ENCODE measurements at places on chromosomes 6 and 20.

- DNase-seq, result no peak
Observed at GRCh38 chr20:36875702-36876472, at the start of gene TLDC2. Gene TLDC2, plus strand, starts transcription at chr20:36876138. Its CDS starts 37 bp downstream, at chr20:36876175.

DNA sequence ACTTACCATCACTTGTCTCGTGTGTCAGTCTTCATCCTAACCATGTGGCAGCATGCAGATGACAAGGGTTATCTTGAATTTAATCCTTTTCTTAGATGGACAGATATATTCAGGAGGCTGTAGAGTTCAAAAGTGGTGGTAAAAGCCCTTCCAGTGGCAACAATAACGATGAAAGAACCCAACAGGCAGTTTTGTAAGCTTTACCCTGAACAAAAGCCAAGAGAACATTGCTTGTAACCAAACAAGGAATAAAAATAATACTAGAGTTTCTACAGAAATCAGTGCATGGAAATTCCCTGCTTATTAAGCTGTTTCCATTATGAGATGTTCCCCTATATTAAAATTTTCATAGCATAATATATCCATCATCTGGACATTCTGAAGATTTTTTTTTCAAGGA lies 69.7 kb downstream of the PDE7B start:
- no peak for DNase-seq

DNA sequence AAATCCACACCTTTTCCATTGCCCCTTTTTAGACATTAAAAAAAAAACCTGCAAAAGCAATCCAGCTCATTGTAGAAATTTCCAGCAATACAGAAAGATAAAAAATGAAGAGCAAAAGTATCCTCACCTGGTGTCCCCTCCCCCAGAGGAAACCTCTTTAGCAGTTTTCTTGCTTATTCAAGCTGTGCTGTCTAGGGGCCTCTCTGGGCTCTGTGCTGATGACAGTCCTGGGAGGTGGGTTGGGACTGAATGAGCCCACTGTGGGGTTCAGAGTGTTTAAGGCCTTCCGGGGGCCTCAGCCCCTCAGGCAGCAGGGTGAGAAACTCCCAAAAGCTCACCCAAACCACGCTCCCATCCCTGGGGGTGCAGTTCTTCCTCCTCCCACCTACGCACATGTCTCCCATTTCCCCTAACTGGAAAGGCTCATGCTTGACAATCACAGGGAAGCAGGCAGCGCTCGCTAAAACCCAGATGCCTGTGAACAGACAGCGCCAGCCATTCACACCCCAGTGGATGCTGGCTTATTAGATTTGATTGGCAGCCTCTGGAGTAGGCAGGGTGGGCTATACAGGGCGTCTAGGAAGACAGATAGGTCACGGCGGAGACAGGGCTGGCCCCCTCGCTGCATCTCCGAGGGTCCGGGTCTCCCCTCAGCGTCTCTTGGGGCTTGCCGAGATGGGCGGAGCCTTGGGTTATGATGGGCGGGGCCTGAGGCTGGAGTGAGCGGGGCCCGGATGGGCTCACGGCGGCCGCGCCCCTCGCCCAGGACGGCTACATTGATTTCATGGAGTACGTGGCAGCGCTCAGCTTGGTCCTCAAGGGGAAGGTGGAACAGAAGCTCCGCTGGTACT lies 4.6 kb downstream of the GUCA1A start:
- no peak for DNase-seq

GRCh38 chr6:166949528-166950442 lies 6.6 kb downstream of the RNASET2 start:
- DNase-seq, result no peak

DNA sequence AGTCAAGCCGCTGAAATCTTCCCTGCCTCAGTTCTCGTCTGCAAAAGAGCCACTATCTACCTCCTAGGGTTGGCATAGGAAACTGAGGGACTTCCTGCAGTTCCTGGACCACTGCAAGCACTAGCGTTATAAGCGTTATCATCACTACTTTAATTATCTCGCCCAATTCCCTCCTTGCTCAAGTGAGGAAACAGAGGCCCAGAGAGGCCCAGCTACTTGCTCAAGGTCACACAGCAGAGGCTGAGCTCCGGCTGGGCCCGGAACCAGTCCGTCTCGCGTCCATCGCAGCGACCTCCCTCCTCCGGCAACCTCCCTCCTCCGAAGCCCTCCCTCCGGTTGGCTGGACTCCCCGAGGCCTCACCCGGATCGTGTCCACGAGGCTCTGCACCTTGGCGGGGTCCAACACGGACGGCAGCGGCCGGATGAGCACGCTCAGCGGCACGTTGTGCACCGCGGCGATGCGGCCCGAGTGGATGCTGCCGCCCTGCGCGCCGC lies 338 bp downstream of the SRXN1 start:
- no peak for DNase-seq

GRCh38 chr6:150689900-150690590 lies 90.4 kb downstream of the PLEKHG1 start:
- DNase-seq, result no peak

GRCh38 chr20:25859649-25860530 lies 163.2 kb upstream of the ZNF337 start:
- no peak for DNase-seq

DNA sequence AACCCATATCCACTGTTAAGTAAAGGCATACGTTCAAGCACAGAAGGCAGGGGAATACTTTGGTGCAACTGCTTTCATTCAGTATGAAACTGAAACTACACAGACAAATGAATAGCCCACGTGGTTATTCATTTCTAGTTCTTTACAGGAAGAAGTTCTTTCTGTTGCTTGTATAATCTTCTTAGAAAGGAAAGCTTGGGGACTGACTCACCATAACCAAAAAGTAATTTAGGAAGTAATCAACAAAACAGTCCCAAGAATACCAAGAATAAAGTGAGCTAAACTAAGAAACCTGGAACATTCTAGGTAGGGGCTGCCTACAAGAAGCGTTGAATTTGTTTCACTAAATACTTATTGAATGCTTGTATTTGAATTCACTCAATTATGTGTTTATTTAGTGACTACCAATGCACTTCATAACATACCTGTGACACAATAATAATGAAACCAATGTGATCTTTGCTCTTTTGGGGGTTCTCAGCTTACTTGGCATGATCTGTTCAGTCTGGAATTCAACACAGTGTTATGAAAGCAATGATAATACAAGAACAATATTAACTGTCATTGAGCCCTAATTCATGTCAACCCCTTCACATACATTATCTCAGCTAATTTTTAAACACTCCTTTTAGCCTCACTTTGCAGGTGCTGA lies 25.1 kb upstream of the KIAA0408 start:
- no peak for DNase-seq

DNA sequence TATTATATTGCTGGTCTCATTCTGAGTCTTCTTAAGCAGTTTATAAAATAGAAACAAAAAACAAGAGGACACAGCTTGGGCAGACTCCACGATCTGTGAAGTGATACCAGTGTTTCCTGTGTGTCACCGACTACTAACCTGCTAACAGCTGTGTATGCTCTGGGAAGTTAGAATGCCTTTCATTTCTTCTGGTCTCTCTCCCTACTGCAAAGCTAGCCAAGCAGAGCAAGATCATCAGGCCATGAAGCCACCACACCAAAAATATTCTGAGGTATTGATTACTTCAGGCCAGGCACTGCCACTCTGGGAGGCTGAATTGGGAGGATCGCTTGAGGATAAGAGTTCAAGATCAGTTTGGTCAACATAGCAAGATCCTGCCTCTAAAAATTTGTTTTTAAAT lies 46.9 kb upstream of the SMIM29 start:
- DNase-seq, result no peak

- no peak for DNase-seq
Observed at GRCh38 chr6:84061613-84062398, 28.2 kb downstream of the MRAP2 start.

DNA sequence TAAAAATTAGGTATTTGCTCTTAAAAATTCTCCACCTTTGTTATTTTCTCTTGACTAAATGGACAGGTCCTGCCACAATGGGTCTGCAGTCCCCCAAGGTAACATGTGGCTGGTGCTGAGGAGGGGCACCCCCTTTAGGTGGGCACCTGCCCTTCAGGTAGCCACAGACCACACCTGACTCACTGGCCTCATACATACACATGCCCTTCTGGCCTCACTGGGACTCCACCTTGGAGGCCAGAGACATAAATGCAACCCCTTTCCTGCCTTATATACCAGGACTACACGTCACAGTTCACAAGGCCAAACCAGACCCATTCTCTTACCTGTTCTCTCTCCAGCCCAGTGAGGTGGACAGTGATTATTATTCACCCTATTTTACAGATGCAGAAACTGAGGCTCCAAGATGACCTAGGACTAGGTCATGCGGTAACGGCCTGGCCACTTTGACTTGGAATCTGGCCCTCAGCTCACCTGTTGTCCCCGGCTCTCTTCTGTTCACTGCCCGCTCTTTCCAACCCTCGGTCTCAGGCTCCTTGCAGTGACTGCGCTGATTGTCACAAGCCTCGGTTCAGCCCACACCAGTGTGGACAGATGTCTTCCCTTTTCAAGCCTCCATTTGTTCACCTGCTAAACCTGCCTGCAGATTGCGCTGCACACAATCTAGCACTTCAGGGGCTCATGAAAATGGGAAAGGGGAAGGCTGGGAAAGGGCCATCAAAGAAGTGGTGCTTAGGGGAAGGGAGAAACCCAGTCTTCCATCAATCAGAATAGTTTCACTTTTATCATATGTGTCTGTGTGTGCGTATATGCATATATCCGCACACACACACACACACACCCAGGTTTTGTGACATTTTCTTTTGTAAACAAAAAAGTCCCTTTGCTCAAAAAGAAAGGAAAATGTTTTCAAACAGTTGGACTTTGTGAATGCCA lies 121.7 kb downstream of the BCAS1 start:
- no peak for DNase-seq

DNA sequence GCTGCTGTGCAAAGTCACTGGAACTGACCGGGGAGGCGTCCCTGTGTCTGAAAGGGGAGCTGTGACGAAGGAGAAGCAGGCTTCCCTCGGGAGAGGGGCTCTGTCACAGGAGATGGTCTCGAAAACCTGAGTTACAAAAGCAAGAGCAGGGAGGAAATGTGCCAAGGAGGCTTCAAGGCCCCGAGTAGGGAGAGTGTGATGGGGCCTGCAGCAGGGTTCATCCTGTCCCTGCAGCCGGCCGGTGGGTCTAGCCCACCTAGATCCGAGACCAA lies 16.7 kb downstream of the DYNLT1 start:
- DNase-seq, result no peak

GRCh38 chr20:24064092-24064491 lies 75.5 kb upstream of the GGTLC1 start:
- no peak for DNase-seq

DNA sequence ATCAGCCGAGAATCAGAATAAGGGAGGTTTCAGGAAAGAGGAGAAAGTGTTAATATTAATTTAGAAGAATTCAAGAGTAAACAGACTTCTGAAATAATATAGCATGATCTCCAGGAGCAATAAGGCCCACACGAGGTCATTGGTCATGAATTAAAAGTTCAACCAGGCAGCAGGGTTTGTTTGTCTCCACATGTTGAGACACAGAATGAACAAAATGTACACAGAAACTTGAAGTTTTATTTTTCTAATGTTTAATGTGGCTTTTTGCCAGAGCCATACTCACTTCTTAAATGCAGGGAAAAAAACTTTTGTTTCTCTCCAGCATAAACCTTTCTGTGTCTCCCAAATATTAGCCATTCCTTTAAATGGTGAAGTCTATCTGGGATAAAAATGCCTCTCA lies 504.5 kb downstream of the HDGFL1 start:
- no peak for DNase-seq

DNA sequence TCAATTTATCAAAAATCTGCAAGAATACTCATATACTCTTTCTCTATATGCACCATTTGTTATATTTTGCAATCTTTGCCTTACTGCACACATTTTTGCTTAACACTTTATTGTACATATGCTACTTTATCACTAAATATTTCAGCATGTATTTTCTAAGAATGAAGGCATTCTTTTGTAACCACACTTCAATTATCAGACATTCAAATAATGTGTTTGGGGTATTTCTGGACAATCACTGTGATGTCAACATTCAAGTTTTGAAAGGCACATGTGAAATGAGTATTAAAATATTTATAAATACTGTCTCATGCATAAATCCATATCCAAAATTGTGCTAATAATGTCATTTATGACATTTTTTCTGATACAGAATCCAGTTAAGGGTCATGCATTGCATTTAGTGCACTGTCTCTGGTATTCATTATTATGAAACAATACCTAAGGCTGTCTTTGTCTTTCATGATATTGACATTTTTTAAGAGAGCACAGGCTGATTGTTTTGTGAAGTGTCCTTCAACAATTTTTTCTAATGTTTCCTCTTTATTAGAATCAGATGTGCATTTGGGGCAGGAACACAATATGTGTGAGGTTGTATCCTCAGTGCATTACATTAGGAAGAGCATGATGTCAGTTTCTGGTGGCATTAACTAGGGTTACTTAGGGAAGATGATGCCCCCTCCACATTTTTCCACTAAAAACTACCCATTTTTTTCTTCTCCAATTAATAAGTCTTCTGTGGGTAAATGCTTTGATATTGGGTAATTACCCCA lies 105.7 kb downstream of the MTFR2 start:
- no peak for DNase-seq

DNA sequence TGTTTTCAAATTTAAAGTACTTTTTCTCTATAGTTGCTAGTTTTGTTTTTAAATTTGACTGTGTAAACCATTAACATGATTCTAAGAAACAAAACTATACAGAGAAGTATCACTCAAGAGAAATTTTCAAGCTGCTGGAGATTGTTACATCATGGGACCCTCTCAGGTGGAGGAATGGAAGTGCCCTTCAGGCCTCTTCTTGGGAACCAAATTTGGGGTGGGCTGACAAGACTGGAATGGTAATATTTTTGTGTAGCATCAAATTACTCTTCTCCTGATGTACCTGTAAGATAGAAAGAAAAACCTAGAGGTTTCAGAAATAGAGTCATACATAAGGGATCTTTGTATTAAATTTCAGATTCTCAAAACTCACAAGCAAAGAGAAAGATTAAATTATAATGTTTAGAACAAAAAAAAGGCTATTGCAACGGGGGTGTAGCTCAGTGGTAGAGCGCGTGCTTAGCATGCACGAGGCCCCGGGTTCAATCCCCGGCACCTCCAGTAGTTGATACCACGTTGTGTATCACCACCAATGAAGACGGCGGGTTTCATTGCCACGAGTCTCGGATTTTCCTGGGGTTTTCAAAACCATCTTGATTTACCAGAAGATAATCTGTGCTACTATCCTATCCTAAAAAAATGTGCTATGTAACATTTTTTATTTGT lies 193.7 kb downstream of the GPX5 start:
- no peak for DNase-seq

- no peak for DNase-seq
Observed at GRCh38 chr20:60313191-60313590, 355.0 kb downstream of the CDH26 start.

GRCh38 chr20:52483382-52483781 lies 291.8 kb upstream of the ZFP64 start:
- DNase-seq, result no peak

All from stimulated activated CD4-positive, alpha-beta T cell treated with anti-CD3 and anti-CD28 coated beads, Interleukin-15, amount 100 ng/mL, for 1 hour (primary cell).